ENCODE measurements at places on chromosomes 7 and 10.

DNA sequence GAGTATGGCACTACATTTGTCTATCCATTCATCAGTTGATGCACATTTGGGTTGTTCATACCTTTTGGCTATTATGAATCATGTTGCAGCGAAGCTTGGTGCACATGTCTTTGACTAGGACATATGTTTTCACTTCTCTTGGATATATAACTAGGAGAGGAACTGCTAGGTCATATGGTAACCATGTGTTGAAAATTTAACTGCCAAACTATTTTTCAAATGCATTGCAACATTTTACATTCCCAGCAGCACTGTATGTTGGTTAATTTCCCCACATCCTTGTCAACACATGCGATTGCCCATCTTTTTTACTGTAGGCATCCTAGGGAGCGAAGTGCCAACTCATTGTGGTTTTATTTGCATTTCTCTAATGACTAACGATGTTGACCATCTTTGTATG is 183.4 kb downstream of the PRKCQ start:
- no peak for DNase-seq

GRCh38 chr10:123103944-123104343 is 31.8 kb upstream of the HMX3 start:
- no peak for DNase-seq

DNA sequence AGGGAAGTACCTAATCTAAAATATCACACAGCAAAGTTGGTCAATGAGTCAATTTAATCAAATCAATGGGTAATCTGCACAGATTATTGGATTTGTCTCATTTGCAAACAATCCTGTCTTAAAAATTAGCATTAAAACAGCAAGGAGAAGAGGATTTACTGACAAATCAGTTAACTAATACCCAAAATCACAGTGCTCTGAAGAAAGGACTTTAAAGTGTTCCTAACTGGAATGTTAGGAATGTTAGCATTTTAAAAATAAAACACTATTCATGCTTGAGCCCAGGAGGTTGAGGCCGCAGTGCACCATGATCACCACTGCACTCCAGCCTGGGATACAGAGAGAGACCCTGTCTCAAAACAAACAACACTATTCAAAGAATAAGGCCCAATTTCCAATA is 83.1 kb downstream of the CHCHD3 start:
- no peak for DNase-seq

- DNase-seq, result no peak
These were observed 177.6 kb downstream of the GNAI1 start for GRCh38 chr7:80312139-80312661.

GRCh38 chr7:149448961-149449360 is 11.9 kb downstream of the ZNF777 start:
- DNase-seq, result no peak

- no peak for DNase-seq
These were observed 8.4 kb downstream of the AQP1 start for GRCh38 chr7:30920021-30920583.

GRCh38 chr7:38461887-38462286 is 169.3 kb downstream of the AMPH start:
- no peak for DNase-seq

DNA sequence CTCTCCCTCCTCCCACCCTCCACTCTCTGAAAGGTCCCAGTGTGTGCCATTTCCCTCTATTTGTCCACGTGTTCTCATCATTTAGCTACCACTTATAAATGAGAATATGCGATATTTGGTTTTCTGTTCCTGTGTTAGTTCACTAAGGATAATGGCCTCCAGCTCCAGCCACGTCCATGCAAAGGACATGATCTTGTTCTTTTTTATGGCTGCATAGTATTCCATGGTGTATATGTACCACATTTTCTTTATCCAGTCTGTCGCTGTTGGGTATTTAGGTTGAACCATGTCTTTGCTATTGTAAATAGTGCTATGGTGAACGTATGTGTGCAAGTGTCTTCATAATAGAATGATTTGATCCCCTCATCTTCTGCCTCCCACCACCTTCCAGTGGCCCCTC is 183.7 kb upstream of the AUTS2 start:
- DNase-seq, result no peak

DNA sequence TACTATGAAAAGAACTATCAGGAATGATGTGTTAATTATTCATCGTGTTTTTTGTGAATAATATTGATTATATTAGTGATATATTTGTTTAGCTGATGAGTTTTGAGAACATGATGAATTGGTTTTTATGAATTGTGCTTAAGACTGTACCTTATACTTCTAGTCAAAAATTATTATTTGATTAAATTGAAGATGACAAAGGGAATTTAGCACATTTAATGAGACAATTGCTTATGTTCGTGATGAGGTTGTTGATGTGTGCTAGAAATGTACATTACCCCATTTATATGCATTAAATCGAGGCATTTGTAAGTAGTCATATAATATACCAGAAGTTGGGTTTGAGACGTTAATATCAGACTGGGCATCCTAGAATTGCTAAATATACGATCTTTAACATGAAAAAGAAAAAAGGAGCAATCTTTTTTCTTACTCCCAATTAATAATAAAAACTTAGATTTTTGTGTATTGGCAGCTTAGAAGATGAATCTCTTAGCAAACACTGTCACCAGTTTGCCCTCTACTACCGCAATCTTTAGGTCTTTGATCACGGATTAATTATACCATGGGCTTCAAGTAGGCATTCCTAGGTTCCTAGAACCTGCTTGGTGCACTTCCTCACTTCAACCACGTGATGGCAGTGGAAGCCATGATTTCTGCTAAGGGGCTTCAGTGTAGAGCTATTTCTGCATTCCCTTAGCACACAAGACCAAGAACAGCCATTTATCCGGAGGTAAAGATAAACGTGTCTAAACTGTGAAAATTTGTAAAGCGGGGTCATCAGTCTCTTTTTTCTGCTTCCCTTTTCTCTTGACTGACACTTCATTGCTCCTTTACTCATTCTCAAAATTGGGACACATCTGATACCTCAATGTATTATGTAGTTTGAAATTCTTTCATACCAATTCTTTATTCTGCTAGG is 1.6 kb downstream of the KLHDC10 start:
- peak; percentile 29 for DNase-seq

GRCh38 chr10:100977436-100977835 is 8.1 kb downstream of the SEMA4G start:
- DNase-seq, result no peak

GRCh38 chr10:69646185-69647060 is 16.4 kb downstream of the FAM241B start:
- no peak for DNase-seq

GRCh38 chr10:14547816-14548215 is 217.1 kb upstream of the FRMD4A start:
- DNase-seq, result no peak

GRCh38 chr10:96082748-96083147 is 39.4 kb downstream of the CCNJ start:
- DNase-seq, result no peak

DNA sequence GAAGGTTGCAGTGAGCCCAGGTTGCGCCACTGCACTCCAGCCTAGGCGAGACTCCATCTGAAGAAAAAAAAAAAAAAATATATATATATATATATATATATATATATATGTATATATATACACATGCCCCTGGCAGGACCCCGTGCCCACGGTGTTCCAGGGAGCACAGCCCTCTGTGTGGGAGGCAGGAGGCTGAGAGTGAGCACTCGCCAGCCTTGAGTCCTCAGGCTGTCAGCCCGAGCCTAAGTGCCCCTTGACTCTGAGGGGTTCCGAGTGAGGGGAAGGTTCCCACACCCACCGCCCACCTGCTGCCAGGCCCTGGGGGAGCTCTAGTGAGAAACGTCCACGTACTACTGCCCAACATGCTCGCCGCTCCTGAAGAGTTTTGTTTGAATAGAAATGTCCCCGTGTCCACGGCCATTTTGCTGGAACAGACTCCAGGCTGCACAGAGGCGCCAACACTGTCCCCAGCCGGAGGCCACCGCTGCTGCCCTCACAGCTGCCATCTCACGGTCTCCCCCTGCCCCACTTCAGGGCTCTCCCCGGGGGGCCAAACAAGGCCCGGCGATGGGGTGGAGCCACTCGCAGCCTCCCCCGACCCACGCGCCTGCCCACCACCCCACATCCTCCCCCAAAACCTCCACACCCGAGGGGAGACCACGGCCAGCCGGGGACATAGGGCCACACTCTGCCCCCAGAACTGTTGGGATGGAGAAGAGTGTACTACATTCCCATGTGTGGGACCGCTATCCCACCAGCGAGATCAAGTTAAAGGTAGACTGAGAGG is 62.8 kb upstream of the EBF3 start:
- DNase-seq, result no peak

DNA sequence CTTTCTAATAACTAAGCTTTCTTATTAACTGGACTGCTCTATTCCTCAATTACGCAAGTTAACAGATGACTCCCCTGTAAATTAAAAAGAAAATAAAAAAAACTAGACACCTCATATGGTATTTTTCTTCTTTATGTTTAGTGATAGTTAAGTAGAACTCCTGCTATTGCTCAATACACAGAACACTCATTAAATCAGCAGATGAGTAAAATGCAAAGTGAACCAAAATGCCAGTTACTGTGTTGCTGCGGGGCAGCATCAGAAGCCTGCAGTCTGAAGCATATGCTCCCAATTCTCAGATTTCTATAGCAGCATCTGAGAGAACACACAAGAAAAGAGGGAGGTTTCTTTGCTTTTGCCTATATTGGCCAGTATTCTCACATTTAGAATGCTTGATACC is 28.4 kb downstream of the CDK6 start:
- DNase-seq, result no peak

DNA sequence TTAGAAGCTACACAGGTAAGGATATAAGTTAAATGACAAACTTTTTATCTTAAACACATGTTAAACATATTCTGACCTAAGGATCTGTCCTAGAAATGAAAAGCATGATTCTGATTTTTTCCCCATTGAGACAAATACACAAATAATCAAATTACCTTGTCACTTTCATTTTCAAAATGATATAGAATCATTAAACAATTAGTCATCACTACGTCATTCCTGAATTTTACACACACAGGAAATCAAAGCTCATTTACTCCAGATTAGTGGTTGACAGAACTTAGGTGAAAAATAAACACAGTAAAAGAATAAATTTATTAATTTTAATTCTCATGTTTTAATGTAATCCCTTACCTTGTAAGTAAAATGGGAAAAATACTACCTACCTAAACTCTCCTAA is 89.0 kb downstream of the AASS start:
- no peak for DNase-seq

- DNase-seq, result no peak
These were observed 106.8 kb downstream of the ANK3 start for GRCh38 chr10:60282771-60283353.

DNA sequence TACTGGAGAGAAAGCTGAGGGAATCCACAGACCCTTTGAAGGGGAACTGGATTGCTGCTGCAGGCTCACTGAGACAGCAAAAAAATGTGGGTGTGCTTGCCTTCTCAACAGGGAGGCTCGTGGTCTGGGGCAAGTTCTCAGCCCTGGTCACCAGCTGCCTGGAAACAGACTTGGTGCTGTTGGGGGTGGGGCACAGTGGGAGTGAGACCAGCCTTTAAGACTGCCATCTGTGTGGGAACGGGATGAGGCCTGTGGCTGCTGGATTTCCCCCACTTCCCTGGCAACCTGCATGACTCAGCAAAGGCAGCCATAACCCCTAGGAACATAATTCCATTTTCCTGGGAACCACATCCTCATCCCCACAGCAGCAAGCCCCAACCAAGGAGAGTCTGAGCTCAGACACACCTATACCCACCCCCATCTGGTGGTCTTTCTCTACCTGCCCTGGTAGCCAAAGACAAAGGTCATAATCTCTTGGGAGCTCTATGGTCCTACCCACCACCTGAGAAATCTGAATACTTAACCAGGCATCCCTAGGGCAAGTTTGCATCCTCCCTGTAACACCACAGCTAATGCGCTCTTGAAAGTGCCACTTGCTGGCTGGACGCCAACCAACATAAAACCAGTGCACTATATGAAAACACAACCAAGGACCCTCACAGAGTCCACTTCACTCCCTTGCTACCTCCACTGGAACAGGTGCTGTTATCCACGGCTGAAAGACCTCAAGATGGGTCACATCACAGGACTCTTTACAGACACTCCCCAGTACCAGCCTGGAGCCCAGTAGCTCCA is 45.0 kb upstream of the TFEC start:
- DNase-seq, result no peak

DNA sequence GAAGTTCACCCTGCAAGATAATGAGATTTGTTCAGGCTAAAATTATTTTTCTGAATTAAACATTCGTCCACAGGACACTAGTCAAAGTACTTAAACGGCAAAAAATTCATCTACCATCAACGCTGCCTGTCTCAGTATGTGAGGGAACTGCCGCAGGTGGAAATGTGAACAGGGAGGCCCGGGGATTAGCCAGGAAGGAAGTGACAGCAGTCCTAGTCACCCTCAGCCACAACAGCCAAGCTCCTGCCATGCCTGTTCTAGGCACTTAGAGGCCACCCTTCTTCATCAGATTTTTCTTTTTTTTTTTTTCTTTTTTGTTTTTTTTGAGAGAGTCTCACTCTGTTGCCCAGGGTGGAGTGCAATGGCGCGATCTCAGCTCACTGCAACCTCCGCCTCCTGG is 9.4 kb downstream of the NUDT5 start:
- DNase-seq, result no peak

- no peak for DNase-seq
These were observed 183.1 kb upstream of the SEMA3E start for GRCh38 chr7:83832009-83832408.

DNA sequence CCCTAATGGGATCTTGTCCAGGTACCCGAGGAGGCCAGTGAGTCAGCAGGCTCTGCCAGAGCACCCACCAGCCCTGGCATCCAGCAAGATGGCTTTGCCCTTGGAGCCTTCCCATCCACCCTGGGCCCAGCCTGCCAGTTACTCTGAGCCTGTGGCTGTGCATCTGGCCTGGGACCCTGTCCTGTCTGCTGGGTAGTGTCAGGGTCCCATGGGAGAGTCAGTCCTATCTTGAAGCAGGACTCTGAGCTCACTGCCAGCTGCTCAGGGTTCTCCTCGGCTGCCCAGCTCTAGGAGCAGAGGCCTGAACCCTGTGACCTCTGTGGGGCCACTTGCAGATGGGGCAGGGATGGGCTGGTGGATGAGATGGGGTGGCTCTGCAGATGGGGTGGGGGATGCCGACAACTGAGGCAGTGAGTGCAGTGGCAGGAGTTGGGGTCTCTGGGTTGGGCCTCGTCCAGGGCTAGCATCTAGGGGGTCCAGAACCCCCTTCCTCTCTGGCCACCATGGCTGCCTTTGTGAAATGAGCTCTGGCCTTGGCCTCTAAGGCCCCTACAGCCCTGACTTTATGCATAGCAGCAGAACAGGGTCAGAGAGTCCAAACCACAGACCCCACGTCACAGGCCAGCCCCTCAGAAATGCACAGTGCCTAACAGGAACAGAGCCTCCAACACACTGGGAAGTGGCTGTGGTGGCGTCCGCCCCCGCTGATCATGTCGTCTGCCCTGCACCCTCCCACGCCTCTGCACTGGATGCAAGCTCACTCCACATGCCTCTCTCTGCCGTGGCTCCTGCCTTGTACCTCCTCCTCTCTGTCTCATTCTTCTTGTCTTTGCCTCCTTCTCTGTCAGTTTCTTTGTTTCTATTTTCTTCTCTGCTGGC is 88.1 kb upstream of the RET start:
- no peak for DNase-seq

GRCh38 chr10:127943336-127943910 is 36.5 kb downstream of the PTPRE start:
- no peak for DNase-seq

All from activated CD8-positive, alpha-beta memory T cell treated with anti-CD3 and anti-CD28 coated beads for 1 hour (primary cell).